ENCODE measurements at places on chromosomes 4 and X. TPM values are rescaled to one million over a fixed set of nuclear protein-coding genes. Genes with fewer than 3 reads are reported as not detected.

The EIF2S3 gene
- total RNA-seq, result 364 TPM

The SPANXN5 gene
- total RNA-seq, result not detected

The NR0B1 gene
- not detected for total RNA-seq

The BRS3 gene
- not detected for total RNA-seq

The MAP7D2 gene
- not detected for total RNA-seq

The AFAP1 gene
- total RNA-seq, result 94.3 TPM

The GLUD2 gene
- 0.68 TPM for total RNA-seq

Data from smooth muscle cell of the coronary artery (primary cell).